Pulmonary artery endothelial cell (primary cell): ENCODE measurements at places on chromosomes 12 and 14. TPM values are rescaled to one million over a fixed set of nuclear protein-coding genes. Genes with fewer than 3 reads are reported as not detected.

The PSME1 gene
- 121 and 126 TPM in 2 replicates for total RNA-seq

The PRB2 gene
- not detected in 2 replicates for total RNA-seq

The B4GALNT1 gene
- 0.07 and 0.35 TPM in 2 replicates for total RNA-seq

The B3GNT4 gene
- under 0.01 and 0.04 TPM in 2 replicates for total RNA-seq

DNA sequence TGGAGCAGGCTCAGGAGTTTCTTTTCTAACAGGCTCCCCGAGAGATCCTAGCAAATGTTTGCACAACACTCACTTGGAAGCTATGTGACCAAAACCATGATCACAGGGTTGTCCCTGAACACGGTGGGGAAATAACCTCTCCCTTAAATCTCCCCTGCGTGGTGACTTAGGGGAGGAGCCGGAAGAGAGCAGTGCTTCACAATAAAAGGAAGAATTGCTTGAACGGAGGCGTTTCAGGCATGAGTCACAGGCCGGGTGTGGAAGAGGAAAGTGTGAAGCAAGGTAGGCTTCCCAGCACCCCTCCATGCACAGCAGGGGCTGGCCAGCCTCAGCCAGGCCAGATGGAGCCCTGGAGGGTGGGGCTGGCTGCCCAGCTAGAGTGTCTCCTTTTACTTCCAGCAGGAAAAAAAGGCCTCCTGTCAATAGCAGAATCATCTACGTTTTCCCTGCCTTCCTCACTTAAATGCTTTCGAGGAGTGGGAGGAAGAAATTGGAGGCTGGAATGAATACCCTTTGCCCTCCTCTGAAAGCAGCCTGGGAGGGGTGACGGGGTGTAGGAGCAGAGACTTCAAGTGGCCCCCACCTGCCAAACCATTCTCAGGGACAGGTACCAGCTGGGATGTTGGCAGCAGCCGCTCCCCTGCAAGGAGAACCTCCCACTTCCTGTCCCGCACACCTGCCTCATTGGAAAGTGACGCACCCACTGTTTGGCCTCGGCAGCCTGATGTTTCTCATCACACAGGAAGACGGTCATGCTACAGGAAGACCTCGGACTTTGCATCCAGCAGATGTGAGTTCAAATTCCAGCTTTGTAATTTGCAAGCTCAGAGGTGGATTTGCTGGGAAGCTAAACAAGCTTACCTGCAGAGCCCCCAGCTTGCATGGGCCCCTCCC, 30.1 kb upstream of the PPP2R5C start:
- DNase-seq = no peak

DNA sequence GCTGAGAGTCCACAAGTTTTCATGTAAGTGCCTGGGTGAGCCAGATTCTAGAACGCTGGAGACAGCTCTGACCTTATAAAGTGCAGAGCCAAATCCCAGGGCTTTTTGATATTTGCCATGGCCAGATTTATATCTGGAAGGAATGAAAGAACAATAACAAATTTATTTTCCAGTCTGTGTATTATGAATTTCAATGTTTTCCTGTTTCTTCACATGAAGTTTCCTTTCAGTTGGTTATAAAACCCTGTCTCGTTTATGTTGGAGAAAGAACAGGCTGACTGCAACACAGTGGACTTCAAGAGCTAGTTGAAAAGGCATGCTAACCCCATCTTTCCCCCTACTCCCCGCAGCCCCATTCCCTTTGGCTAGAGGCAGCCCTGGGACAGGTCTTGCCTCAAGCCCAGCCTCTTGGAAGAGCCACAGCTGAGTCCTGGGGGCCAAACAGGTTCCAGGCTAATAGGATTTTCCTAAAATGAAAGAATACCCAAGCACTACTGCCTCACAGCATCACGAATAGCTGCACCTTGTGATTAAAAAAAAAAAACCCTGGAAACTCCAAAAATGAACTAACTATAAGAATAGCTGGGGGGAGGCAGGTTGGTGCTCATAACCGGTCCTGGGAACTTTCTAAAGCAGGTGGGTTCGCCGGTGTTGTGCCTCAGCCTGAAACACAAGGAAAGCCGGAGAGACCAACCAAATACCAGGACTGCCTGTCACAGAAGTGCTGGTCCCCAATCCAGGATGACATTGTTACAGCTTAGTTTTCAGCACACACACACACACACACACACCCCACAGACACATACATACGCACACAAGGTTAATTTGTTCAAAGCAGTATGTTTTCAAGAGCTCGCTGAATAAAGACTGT, 1.5 kb downstream of the FBLN5 start:
- DNase-seq = no peak

DNA sequence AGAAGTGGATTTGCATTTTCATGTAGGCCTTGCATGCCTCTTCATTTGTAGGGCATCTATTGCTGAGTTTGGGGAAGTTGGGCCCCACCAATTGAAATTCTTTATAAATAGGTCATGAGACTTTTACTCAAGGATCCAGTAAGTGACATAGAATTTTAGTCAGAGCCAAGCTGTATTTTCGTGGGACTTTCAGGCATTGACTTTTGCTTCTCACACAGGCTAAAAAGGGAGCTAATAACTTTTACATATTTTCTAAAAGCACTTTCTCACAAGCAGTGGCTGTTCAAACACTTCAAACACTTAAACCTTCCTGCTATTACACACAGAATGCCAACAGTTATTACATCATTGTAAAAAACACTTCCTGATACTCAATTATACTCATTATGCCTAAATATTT, 260.5 kb downstream of the MSRB3 start:
- DNase-seq = no peak

GRCh38 chr12:70883855-70884254, 36.7 kb downstream of the PTPRR start:
- DNase-seq = no peak

DNA sequence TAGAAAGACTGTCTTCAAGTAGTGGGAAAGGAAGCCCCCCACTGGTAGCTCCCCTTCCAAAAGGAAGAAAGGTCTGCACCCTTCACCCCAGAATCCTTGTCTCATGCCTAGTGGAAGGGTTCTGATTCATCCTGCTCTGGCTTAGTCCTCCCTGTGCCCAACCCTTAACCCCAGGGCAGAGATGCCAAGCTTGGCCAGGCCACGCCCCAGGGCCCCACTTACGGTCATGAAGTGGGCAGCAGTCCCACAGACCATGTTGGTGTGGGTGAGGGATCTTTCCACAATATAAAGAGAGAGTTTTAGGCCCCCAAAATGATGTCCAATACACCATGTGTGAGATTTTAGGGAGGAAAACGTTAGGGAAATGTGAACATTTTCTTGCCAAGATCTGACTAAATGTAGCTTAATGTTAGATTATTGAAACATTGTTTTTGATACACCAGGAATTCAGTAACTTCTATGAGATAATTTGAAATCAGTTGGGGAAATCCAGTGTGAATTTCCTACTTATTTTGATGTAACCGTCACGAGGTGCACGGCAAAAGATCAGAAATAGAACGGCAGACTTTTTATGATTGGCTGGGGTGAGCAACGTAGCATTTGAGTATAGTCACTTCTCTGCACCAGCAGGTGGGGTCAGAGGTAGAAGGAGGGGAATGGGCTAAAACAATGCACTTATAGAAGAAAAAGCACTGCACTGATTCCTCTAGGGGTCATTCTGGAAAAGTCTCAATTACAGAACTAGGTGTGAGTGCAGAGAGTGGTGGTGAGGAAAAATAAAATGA, 8.2 kb upstream of the SSPN start:
- no peak for DNase-seq

GRCh38 chr12:65411171-65411570, 132.7 kb downstream of the MSRB3 start:
- no peak for DNase-seq

- DNase-seq = no peak
These were observed 11.1 kb downstream of the ABCB9 start for GRCh38 chr12:122955156-122955555.

GRCh38 chr12:132271755-132272092, 57.7 kb downstream of the GALNT9 start:
- no peak for DNase-seq

GRCh38 chr12:570435-570920, 92.8 kb downstream of the NINJ2 start:
- peak; percentile 49 for DNase-seq
